ENCODE measurements at places on chromosomes 7 and 10.

DNA sequence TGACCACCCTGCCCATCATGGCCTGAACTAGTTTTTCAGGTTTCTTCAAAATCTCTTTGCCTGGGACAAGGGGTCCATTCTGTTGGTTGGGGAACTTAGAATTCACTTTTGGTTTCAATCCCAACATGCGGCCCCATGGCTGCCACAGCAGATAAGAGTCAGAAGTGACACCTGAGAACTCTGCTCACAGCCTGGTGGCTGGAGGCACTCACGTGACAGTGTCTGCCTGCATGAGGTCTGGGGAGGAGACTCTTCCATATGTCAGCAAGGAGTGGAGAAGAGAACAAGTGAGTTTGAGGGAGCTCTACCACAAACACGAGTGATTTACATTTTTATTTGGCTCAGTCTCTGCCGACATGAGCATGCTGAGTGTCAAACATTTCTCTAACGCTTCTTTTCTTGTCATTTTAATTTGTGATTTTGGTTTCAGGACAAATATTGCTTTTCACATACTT, 370.4 kb downstream of the TNS3 start:
- DNase-seq, result no peak

DNA sequence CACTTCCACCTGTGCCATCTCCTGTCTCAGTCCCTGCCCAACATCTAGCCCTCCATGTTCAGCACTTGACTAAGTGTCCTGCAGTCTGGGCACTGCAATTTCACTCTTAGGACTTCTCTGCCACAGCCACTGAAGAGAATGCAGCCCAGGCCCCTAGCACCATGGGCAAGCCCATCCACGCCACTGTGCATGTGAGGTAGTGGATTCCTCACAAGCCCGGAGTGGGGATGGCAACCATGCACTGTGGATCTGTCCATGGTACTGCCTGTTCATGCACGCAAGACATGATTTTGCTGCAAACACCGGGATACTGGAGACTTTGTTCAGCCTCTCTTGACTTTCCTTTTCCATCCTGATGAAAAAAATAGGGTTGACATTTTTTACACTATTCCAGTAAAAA, 12.3 kb downstream of the DDC start:
- no peak for DNase-seq

GRCh38 chr7:20083781-20084180, 133.4 kb downstream of the MACC1 start:
- DNase-seq, result no peak

- no peak for DNase-seq
Measured at GRCh38 chr7:35729061-35729783, 34.3 kb upstream of the HERPUD2 start.

DNA sequence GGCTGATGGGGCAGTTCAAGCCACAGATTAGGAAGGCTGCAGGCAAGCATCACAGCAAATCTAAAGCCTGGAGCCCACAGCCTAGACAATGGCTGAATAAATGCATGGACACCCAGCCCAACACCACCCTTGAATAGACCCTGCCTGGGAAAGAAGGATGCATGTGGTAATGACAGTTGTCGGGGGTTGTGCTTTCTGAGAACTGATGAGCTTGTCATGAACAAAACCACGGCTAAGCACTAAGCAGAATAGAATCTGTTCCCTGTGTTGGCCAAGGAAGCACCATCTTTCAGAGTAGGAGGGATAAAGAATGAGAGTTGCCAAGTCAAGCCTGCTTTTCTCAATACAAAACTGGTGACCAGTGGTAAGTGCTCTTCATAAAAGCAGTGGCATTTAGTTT, 66.1 kb upstream of the JCAD start:
- DNase-seq, result no peak

DNA sequence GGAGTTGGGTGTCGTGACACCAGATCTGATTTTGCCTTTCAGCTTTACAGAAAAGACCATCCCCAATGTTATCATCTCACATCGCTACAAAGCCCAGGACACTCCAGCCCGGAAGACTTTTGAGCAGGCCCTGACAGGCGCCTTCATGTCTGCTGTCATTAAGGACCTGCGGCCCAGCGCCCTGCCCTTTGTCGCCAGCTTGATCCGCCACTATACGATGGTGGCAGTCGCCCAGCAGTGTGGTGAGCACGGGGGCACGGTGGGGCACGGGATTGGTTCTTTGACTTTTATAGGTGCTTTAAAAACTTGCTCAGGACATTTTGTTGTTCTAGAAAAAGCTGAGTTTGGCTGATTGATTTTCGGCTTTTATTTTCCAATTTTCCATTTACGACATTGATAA, 48.8 kb downstream of the TRRAP start:
- DNase-seq, result no peak

- DNase-seq, result no peak
Measured at GRCh38 chr10:14118953-14119352, 211.8 kb downstream of the FRMD4A start.

- no peak for DNase-seq
Measured at GRCh38 chr7:1757601-1758000, 87.5 kb downstream of the ELFN1 start.

All from activated T-cell treated with anti-CD3 and anti-CD28 coated beads, Interleukin-2, amount 50 U/mL, for 24 hours (primary cell).